ENCODE measurements at places on chromosomes 3 and 15.

GRCh38 chr15:57035664-57036063 lies 117.2 kb downstream of the TCF12 start:
- DNase-seq = no peak

DNA sequence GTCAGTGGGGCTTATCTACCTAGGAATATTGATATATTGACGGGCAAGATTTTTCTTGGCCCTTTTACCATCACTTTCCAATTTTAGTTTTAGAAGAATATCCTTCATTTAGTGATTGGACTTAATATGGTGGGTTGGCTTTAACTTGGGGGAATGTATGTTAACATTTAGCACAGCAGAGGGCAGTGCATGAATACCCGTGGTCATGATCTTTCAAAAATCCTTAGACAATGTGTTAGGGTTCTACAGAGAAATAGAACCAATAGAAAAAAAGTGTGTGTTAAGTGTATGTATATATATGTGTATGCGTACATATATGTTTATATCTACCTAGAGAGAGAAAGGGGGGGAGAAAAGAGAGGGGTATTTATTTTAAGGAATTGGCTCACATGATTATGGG lies 36.9 kb downstream of the GPR171 start:
- DNase-seq = no peak

GRCh38 chr3:117405359-117405758 lies 695.8 kb downstream of the TUSC7 start:
- DNase-seq = no peak

DNA sequence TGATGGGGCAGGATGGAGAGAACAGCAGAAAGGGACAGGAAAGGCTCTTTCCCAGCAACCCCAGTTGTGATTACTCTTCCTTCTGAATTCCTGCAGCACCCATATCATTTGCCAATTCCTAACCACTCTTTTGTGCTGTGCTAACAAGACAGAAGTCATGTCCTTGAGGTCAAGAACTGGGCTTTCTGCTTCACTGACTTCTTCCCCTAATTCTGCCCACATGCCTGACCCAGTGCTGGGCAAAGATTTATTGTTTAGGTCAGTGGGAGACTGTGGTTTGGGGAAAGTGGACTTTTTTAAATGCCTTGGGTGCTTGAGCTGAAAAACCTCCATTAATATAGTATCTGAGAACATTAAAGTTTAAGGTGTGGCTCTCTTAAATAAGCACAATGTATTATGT lies 4.2 kb upstream of the EFCAB12 start:
- DNase-seq = peak; percentile 26

DNA sequence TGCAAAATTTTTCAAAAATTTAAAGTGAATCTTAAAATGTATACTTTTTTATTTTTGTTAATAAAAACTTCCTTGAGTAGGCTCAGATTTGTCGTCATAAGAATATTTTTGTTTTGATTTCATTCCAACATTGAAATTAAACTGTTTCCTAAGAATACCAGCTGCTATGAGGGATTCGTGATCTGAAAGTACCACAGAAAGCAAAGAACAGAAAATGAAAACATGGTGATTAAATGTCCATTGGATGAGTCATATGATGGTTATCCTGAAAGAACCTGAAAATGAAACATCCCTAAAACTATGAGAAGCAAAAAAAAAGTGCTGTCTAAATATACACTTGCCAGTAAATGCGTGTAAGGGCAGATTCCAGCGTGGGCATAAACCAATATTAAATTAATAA lies 143.8 kb downstream of the GMNC start:
- DNase-seq = no peak

DNA sequence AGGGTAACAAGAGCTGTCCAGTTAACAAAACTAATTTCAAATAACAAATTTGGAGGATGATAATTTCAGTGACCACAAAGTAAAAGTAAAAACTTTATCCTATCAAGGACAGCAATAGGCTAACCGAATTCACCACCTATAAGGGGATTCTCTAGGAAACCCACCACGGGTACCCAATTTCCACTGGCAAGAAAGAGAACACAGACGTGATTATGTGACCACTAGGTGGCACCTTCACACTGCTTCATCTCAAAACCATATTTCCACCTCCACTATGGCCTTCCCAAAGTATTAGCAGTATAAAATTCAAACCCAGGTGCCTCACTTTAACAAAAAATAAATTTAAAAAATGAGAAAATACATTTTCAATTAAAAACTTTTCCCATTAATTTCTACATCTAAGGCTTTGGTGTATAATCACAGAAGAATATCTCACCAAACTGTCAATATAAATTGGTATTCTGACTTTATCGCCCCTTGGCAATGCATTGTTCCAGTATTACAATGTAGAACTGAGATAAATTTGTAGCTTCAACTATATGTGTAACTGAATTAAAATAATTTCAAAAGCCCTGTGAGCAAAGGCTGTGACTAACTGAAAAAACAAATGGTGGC lies 96.5 kb downstream of the FSIP1 start:
- DNase-seq = peak; percentile 49

GRCh38 chr15:70412794-70413193 lies 315.1 kb upstream of the TLE3 start:
- DNase-seq = no peak

GRCh38 chr15:48800811-48801455 lies 9.9 kb downstream of the CEP152 start:
- DNase-seq = peak; percentile 34
